Frontal cortex (tissue), 4 donors: ENCODE measurements at places on chromosomes 5 and 9. TPM values are rescaled to one million over a fixed set of nuclear protein-coding genes. Genes with fewer than 3 reads are reported as not detected.

Gene LCN12
- total RNA-seq, result not detected

Gene SAXO1
- not detected for total RNA-seq

Gene TERT
- not detected for total RNA-seq

Gene GMCL2
- not detected for total RNA-seq

Gene NUTM2G
- total RNA-seq, result not detected

Gene ANGPTL2
- total RNA-seq, result 2.0 TPM

Gene KCNMB1
- under 0.01 TPM for total RNA-seq

Gene LTC4S
- total RNA-seq, result 1.6 TPM

Gene PLAA
- 49.3 TPM for total RNA-seq

Gene PTGES
- 3.7 TPM for total RNA-seq

Gene CCDC192
- total RNA-seq, result not detected

Gene EGFLAM
- 2.9 TPM for total RNA-seq

Gene CTNNAL1
- total RNA-seq, result 7.3 TPM

Gene GCNT4
- 2.4 TPM for total RNA-seq

Gene CDC14B
- 38.3 TPM for total RNA-seq

Gene GRXCR2
- not detected for total RNA-seq

Gene SPATA31A6
- not detected for total RNA-seq

Gene ANKRD18B
- total RNA-seq, result not detected
